Hepatocyte (in vitro differentiated cells): ENCODE measurements at places on chromosomes 11 and 22.

DNA sequence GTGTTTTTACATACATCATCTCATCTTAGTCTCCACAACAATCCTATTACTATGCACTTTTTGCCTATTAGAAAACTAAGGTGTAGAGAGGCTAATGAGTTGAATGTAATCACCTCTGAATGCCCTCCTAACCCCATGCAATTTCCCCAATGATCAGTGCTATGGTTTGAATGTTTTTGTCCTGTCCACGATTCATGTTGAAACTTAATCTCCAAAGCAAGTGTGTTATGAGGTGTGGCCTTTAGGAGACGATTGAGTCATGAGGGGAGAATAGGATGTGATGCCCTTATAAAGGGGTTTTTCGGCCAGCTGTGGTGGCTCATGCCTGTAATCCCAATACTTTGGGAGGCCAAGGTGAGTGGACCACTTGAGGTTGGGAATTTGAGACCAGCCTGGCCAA is 2.0 kb upstream of the CCDC73 start:
- H3K4me3 ChIP-seq: no peak overlapping the region
- H3K27me3 ChIP-seq: no peaks in the 10 kb centered on the region
- H3K27ac ChIP-seq: no peak overlapping the region
- no peak for DNase-seq

- H3K4me1 ChIP-seq: peaks cover 2% of the 10 kb centered on the region
- DNase-seq: no peak
- H3K36me3 ChIP-seq: no peaks in the 10 kb centered on the region
- H3K27ac ChIP-seq: no peak overlapping the region
Observed at GRCh38 chr11:1402355-1403077, 12.8 kb downstream of the BRSK2 start.

GRCh38 chr11:86524620-86525352 is 147.6 kb downstream of the ME3 start:
- DNase-seq: peak; percentile 44
- H3K4me1 ChIP-seq: peaks cover 19% of the 10 kb centered on the region
- H3K27me3 ChIP-seq: no peaks in the 10 kb centered on the region
- no peak overlapping the region for H3K4me3 ChIP-seq
- H3K27ac ChIP-seq: peak overlapping the region; percentile 85

DNA sequence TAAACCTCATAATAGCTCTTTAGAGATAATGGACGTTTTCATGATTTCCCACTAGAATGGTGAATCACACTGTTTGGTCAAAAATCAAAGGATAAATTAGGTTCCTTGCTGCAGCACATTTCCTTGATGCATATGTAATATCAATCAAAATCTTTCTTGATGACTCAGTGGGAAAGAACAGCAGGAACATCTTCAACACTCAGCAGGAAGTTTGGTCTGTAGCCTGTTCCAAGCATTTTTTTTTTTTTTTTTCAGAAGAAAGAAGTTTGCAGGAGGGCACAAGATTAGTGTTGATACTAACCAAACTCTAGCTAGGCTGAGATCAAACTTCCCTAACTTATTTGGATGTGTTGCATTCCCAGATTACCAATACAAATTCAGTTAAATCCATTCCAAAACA is 1529.8 kb downstream of the FAM181B start:
- H3K4me3 ChIP-seq: no peak overlapping the region
- H3K4me1 ChIP-seq: no peaks in the 10 kb centered on the region

DNA sequence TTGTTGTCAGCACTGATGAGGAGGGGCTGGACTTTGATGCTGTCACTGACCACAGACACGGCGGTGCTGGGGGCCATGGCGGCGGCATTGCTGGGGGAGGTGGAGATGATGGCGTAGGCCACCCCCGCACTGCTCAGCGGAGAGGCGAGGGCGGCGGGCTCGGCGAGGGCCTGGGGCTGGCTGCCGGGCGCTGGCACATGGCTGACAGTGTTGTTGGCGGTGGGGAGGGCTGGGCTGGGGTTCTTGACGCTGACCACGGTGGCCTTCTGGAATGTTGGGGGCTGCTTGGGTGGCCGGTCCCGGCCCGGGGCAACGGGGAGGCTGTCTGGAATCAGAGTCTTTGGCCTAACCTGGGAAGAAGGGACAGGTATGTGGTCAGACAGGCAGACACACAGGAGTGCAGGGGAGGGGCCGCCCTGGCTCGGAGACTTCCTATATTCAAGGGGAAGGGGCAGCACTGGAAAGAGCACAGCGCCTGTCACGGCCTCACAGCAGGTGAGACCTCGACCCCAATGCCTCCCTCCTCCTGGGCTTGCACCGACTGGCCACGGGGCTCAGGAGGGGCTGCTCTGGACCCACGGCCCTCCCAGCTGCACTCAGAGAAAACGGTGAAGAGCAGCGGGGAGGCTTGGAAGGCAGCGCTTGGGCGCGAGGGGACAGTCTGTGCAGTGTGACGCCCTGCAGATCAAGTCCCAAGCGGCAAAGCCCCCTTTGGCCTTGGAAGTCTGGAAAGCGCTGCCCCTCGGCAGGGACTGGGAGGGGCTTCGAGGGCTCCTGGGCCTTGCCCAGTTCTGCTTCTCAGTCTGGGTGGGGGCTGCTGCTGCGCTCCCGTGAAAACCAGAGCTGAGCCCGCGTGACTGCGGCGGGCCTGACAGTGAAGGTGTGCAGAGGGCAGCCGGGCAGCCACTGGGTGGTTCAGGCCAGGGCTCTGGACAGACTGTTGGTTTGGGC is 93.2 kb downstream of the PHF21B start:
- H3K4me1 ChIP-seq: no peaks in the 10 kb centered on the region
- DNase-seq: no peak
- H3K36me3 ChIP-seq: no peaks in the 10 kb centered on the region
- H3K4me3 ChIP-seq: no peak overlapping the region
- no peaks in the 10 kb centered on the region for H3K27me3 ChIP-seq

DNA sequence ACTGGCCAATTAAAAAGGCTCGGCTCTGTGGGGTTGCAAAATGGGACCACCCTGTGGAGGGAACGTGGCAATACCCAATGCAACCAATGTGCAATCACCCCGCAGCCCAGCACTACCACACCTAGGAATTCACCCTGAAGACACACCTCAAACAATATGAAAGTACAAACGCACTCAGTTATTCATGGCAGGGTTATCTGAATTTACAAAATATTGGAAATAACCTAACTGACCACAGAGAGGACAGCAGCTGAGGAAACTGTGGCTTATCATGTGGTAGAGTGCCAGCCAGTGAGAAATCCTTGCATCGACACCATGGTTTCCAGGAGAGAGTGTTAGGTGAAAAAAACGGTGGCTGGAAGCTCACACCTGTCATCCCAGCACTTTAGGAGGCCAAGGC is 18.7 kb downstream of the ALG12 start:
- H3K27me3 ChIP-seq: no peaks in the 10 kb centered on the region
- no peaks in the 10 kb centered on the region for H3K36me3 ChIP-seq
- H3K27ac ChIP-seq: no peak overlapping the region
- H3K4me1 ChIP-seq: no peaks in the 10 kb centered on the region

DNA sequence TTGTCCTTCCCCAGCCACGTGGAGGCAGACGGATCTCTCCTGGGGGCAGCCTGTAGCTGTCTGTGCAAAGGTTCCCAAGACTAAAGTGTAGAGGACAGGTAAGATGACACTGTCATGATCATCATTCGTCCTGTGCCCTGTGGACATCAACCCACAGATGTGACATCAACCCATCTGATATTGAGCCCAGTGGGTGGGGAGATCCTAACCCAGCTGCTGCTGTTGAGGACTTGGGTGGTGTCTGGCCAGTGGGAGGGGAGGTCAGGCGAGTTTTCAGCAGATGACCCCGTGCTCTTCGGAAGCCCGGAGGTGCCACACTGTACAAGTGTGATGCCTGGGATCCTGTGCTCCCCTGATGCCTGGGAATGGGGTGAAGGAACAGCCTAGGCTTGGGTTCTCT is 1.2 kb upstream of the GAL start:
- H3K4me1 ChIP-seq: peaks cover 6% of the 10 kb centered on the region
- H3K27me3 ChIP-seq: peaks cover 48% of the 10 kb centered on the region
- H3K27ac ChIP-seq: no peak overlapping the region
- no peaks in the 10 kb centered on the region for H3K36me3 ChIP-seq
- no peak overlapping the region for H3K4me3 ChIP-seq

GRCh38 chr22:27461470-27461869 is 340.1 kb downstream of the MN1 start:
- H3K27me3 ChIP-seq: peaks cover 4% of the 10 kb centered on the region
- H3K36me3 ChIP-seq: no peaks in the 10 kb centered on the region
- no peak overlapping the region for H3K27ac ChIP-seq
